ENCODE measurements at places on chromosomes 12 and 14. TPM values are rescaled to one million over a fixed set of nuclear protein-coding genes. Genes with fewer than 3 reads are reported as not detected.

Gene RTL1
- not detected for polyA plus RNA-seq

Gene BAG5
- polyA plus RNA-seq: 24.7 TPM

Gene SERPINA9
- polyA plus RNA-seq: not detected

Gene AEBP2
- polyA plus RNA-seq: 33.7 TPM

Gene TPPP2
- polyA plus RNA-seq: not detected

Gene C1R
- polyA plus RNA-seq: 8.0 TPM

Gene EFS
- 0.21 TPM for polyA plus RNA-seq

Measured in Purkinje cell (primary cell).